ENCODE measurements at places on chromosomes 1 and 21.

DNA sequence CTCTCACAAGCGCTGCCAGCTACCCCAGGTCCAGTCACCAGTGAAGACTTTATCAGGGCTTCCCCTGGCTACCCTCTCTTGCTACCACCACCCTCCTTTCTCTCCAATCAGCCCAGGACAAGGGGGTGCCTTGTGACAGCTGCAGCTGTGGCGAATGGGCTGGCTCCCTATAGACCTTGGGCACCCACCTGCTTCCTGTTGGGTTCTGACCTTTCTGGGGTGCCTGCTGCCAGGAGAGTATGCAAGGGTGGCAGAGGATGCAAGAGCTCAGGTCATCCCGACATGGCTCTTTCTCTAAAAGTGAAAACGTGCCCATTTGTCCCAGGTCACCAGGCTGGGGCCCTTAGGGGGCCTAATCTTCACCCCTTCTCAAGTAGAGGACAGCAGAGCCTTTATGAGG lies 6.6 kb downstream of the KLHDC8A start:
- DNase-seq, result no peak

- DNase-seq, result no peak
These were observed 3.4 kb downstream of the IGSF21 start for GRCh38 chr1:18110968-18111367.

DNA sequence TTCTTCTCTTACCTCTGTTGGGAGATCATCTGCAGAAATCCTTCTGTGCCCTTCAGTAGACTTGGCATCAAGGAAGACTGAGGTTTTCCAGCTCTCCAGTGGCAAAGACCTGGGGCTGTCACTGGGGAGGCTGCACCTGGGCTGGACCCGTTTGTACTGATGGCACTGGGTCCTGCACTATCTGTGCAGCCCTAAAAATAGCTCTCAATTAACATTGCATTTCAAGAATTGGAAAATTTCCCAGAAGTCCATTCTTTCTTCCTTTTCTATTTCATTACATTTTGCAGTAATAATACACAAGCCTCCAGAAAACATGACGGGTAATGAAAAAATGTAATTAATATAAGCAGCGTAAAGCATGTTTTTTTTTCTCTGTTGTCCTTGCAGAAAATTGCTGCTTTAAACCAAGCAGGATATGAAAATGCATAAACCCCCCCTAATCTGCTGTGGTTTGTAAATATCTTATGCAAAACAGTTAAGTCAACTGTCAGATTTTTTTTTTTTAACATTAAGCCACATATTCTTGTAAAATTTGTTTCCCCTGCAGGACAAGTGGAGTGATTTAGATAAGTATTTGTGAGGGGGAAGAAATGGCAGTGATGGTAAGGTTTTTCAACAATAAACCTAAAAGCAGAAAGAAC lies 64.9 kb downstream of the LMO4 start:
- no peak for DNase-seq

DNA sequence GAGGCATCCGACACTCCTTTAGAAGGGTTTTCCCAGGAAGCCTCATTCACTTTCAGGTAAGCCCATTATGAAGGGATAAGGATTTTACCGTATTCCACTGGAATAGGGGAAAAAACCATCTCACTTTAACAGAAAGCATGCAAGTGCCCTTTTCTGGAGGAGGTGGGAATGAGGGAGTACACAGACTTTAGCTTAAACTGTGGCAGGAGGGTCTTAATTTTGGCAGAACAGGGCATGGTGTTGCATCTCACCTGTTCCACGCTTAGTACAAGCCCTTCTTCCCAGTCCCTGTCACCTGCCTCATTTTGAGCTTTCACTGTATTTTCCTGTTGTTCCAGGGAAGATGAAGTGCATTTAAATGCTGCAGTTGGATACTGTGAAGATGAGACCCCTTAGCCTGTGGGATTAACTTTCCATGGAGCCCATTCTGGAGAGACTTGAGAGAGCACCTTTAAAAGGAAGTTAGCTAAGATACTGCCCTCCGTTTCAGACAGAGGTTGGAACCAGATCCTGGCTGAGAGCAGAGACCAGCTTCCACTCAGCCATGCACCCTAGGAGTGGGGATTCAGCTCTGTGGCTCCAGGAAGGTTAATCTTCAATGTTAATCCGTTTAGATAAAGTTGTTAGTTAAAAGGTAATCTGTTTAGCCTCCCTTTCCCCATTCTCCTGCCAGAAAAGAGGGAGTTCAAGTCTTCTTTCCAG lies 42.6 kb downstream of the PBX1 start:
- DNase-seq, result no peak

- DNase-seq, result peak; percentile 94
These were observed 296.6 kb downstream of the PTPRC start for GRCh38 chr1:198935306-198935921.

DNA sequence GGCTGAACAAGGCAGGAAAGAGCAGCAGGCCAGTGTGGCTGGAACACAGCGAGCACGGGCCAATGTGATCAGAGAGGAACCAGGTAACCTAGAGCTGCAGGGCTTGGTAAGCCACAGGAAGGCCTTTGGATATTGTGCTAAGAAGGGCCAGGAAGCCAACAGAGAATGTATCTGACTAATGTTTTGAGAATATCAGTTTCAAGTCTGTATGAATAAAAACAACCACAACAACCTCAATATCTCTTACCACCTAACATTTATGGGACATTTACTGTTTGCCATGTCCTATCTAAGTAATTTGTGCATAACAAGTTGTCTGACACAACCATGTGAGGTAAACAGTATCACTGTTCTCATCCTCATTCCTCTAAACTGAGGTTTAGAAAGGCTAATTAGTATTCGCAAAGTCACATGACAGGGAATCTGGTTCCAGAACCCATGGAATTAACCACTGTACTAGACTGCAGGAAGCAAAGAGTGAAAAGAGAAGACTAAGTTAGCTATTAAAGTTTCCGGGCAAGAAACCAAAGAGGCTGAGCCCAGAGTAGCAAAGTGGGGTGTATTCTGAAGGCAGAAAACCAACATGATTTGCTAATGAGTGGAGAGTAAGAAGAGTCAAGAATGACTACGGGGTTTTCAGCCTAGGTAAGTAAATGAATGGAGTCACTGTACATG lies 38.9 kb downstream of the SPRTN start:
- no peak for DNase-seq

DNA sequence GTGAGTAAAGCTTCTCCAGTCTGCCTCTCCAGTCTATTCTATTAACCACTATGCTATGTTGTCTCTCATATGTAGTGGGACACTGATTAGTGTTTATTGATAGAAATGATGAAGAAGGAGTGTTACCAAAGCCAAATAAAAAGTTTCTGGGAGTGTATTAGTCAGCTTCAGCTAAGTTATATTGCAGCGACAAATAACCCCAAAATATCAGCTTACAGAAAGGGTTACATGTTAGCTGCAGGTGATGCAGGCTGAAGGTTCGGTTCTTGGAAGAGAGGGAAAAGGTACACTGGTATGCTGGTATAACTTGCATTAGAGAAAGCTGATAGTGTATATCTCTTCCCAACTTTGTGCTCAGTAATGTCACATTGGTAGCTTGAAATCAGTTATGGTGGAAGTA lies 10.6 kb upstream of the AK2 start:
- DNase-seq, result no peak

- no peak for DNase-seq
These were observed 28.5 kb upstream of the KCNE2 start for GRCh38 chr21:34335316-34335715.

GRCh38 chr21:45998276-45998701 lies 16.7 kb downstream of the COL6A1 start:
- no peak for DNase-seq

DNA sequence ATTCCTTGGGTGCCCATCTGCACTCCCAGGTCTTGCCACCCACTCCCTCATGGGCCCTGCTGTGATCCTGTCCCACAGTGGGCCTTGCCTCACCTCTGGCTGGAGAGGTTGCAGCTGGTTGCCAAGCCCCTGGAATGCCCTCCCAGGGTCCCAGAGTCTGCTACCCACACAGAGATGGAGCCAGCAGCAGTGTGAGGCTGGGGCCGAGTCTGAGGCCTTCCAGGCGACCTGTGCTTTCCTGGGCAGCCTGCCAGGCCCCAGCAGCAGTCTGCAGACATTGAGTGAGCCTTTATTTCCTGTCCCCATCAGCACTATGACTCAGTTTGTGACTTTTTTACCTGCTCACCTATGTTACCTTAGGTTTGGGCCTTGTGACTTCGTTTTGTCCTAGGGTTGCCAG lies 25.0 kb upstream of the TSPAN2 start:
- no peak for DNase-seq

DNA sequence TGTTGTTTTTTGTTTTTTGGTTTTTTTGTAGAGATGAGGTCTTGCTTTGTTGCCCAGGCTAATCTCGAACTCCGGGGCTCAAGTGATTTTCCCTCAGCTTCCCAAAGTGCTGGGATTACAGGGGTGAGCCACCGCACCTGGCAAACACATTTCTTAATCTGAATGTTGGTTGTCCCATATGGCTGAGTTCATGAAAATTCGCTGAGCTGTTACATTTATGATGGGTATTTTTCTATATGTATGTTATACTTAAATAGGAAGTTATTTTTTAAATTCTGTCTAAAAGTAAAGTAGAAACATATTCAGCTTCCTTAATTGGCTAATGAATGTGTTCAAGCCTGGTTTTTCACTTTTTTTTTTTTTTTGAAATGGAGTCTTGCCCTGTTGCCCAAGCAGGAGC lies 75.1 kb downstream of the ASH1L start:
- no peak for DNase-seq

DNA sequence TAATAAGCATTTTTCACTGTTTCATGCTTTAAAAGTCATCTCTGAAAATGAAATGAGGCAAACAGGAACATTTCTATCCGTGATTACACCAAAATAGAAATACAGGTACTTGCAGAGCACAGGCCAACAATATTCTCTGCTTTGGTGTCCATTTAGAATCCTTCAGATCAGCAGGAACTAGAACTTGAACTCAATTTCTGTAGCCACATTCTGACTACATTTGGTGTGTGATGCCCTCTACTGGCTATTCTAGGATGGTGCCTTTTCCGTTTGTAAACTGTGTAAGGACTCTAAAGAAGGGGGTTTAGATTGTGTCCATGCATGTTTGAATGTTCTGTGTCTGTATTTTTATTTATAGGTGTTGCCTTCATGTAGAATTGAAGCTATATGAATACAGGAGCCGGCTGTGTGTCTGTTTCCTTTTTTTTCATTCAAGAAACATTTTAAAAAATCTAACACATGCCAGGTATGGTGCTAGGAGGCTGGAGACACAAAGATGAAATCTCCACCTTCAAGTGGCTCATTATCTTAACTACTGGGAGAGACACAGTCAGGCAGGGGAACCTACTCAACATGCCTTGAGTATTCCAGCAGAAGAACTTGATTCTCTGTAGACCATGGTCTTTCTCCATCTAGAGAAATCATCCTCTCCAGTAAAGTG lies 7.6 kb upstream of the ZNF326 start:
- peak; percentile 25 for DNase-seq

DNA sequence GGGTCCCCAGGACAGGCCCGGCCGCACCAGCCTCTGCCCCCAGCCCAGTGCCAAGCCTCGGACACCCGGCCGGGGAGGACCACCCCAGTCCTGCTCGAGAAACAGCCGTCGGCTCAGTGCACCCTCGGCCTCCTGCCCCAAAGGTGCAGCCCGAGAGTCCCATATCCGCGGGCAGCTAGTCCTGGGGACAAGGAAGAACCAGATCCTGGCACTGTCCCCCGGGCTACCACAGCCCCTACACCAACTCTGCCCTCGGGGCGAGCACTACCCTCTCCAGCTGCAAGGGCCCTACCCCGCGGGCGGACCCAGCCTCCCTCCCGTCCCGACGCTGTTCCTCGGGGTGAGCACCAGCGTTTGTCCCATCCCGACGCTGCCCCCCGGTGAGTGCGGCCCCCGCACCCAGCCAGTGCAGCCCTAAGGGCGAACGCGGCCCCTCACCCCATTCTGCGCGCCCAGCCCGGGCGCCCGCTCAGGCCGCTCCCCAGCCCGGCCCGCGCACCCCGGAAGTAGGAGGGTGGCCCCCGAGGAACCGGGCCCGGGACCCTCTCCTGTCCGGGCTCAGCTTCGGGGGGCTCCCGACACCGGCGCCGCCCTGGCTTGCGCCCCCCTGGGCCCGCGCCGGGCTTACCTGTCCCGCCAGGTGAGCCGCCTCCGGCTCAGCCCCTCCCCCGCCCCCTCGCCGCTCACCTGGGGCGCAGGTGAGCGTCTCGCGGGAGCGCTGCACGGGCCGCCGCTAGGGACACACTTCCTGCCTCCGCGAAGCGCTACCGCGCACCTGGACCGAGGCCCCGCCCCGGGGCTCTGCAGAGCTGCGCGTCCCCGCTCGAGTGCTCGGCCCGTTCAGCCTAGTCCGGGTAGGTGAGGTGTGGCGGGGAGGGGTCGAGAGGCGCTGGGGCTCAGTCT lies at the start of gene KDF1:
Gene KDF1, minus strand, starts transcription at position 747 of the 903 bp plus-strand sequence. CDS start 8,088 bp downstream, outside the sequence.
- no peak for DNase-seq

GRCh38 chr1:243550276-243550675 lies 294.4 kb downstream of the SDCCAG8 start:
- no peak for DNase-seq

DNA sequence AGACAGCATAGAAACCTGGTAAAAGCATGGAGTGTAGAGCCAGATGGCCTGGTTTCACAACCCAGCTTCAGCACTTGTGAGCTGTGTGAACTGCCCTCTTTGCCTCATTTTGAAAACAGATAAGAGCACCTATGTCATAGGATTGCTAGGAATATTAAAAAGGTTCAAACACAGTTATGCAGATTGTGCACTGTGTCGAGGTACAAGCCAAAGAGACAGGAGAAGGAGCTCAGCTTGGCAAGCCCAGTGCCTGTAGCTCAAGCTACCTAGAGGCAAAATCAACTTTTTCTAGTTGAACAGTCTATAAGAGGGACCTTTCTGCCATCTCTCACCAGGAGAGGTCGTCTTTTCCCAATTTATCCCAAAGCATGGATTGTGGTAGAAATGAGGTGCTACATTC lies 5.0 kb downstream of the CHODL start:
- peak; percentile 76 for DNase-seq

GRCh38 chr1:10788592-10789006 lies 7.8 kb downstream of the CASZ1 start:
- DNase-seq, result no peak

DNA sequence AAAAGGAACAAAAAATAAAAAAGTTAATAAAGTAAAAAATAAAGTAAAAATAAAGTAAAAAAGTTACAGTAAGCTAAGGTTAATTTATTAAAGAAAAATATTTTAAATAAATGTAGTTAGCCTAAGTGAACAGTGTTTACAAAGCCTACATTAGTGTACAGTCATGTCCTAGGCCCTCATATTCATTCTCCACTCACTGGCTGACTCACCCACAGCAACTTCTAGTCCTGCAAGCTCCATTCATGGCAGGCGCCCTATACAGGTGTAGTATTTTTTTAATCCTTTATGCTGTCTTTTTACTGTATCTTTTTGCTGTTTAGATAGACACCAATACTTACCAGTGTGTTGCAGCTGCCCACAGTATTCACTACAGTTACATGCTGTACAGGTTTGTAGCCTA lies 12.4 kb downstream of the ADAR start:
- DNase-seq, result no peak

DNA sequence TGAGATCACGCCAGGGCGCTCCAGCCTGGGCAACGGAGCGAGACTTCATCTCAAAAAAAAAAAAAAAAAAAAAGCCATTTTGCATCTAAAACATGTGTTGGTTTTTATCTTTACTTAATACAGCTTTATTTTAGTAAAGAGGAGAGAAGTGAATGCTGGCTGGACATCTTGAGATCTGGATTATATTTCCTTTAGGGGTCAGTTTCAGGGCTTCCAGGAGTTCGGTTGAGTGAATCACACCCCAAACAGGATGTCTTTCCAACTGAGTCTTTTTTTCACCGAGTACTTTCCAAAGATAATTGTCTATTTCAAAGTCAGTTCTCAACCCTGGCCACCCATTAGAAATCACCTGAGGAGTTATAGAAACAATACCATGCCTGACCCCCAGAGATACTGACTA lies 16.6 kb upstream of the IPP start:
- no peak for DNase-seq

Measured in NCI-H524 treated with DMSO at 0.1 percent for 48 hours (cell line).